ENCODE measurements at places on chromosomes 3 and 15. TPM values are rescaled to one million over a fixed set of nuclear protein-coding genes. Genes with fewer than 3 reads are reported as not detected.

Gene FAM43A
- 12.7 TPM for total RNA-seq

Gene KCNAB1
- total RNA-seq, result not detected

Gene CEP97
- 3.4 TPM for total RNA-seq

Gene TERC
- 12.7 TPM for total RNA-seq

Gene IMPG2
- total RNA-seq, result 0.27 TPM

Measured in CD8-positive, alpha-beta T cell (primary cell).